ENCODE measurements at places on chromosomes 16 and 17. TPM values are rescaled to one million over a fixed set of nuclear protein-coding genes. Genes with fewer than 3 reads are reported as not detected.

Gene WNK4
- 1.9 TPM for total RNA-seq

DNA sequence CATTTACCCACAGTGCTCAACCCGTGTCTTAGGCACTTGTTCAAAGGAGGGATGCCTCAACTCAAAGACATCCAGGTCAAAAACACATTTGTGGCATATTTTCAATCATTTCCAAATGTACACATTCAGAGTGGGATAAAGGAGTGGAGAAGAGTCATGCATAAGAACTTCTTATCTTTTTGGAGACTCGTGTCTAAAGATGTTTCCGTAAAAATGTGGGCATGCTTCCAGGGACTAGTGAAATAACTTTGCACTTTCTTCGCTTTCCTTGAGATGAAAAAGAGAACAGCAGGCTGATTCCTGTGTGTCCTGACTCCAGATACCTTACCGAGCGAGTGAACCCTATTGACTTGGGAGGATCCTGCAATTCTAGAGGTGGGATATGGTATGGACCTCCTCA lies 256.6 kb upstream of the KCNJ16 start:
- no peaks in the 10 kb centered on the region for H3K27me3 ChIP-seq
- DNase-seq, result no peak
- no peak overlapping the region for H3K27ac ChIP-seq
- no peaks in the 10 kb centered on the region for H3K36me3 ChIP-seq
- H3K4me1 ChIP-seq, result no peaks in the 10 kb centered on the region
- H3K4me3 ChIP-seq, result no peak overlapping the region

- no peak for DNase-seq
- peaks cover 2% of the 10 kb centered on the region for H3K4me1 ChIP-seq
- no peak overlapping the region for H3K4me3 ChIP-seq
- no peak overlapping the region for H3K27ac ChIP-seq
- no peaks in the 10 kb centered on the region for H3K27me3 ChIP-seq
These were observed 204.8 kb upstream of the CHMP6 start for GRCh38 chr17:80786887-80787286.

Gene NIP7
- 72.8 TPM for total RNA-seq

GRCh38 chr17:18252160-18252559 lies 6.4 kb downstream of the FLII start:
- H3K36me3 ChIP-seq, result peaks cover 31% of the 10 kb centered on the region
- H3K27me3 ChIP-seq, result no peaks in the 10 kb centered on the region
- no peaks in the 10 kb centered on the region for H3K4me1 ChIP-seq

- peaks cover 2% of the 10 kb centered on the region for H3K36me3 ChIP-seq
- no peak overlapping the region for H3K4me3 ChIP-seq
- no peaks in the 10 kb centered on the region for H3K27me3 ChIP-seq
- no peak overlapping the region for H3K27ac ChIP-seq
These were observed 48.0 kb downstream of the GLG1 start for GRCh38 chr16:74558873-74559272.

DNA sequence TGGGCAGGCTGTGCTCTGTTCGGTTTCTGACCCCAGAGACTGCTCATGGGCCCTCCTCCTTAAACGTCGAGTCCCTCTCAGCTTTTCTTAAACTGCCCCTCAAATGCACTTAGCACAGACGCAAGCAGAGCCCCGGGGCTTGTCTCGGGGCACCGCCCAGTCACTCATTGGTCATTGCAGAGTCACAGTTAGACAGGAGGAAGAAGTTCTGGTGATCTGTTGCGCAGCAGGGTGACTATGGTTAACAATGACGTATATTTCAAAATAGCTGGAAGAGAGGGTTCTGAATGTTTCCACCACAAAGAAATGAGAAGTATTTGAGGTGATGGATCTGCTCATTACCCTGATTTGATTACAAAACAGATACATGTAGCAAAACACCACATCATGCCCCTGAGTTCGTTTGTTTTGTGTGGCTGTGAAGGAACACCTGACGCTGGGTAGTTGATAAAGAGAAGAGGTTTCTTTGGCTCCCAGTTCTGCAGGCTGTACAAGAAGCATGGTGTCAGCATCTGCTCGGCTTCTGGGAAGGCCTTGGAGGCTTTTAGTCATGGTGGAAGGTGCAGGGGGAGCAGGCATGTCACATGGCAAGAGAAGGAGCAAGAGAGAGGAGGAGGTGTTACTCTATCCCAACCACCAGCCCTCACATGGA lies 387.4 kb downstream of the CPPED1 start:
- no peak for DNase-seq
- H3K36me3 ChIP-seq, result no peaks in the 10 kb centered on the region
- no peak overlapping the region for H3K4me3 ChIP-seq
- H3K4me1 ChIP-seq, result 0 out of 2 replicates have a peak, but pooled peaks cover 2% of the 10 kb centered on the region
- no peaks in the 10 kb centered on the region for H3K27me3 ChIP-seq
- no peak overlapping the region for H3K27ac ChIP-seq

- H3K4me1 ChIP-seq, result no peaks in the 10 kb centered on the region
- DNase-seq, result no peak
- no peak overlapping the region for H3K27ac ChIP-seq
These were observed 30.7 kb upstream of the CHMP6 start for GRCh38 chr17:80960797-80961452.

Gene CLEC16A
- 15.2 TPM for total RNA-seq

DNA sequence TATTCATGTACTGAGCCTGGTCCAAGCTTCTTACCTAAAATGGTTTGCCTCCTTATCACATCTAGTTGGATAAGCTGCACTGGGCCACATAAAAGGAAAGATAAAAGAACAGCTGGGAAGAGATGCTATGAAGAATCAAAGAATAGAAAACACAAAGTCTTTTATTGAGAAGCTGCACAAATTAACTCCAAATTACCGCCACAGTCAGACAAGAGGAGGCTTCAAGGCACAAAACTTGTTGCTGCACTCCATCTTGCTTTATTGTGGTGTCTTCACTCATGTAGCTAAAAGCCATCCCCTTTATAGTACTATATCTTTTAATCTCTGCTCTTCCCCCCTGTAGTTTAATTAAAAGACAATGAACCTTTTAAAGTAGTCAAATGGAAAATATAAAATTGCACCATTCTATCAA lies 330.6 kb upstream of the PMFBP1 start:
- no peaks in the 10 kb centered on the region for H3K27me3 ChIP-seq
- H3K36me3 ChIP-seq, result peaks cover 1% of the 10 kb centered on the region
- no peaks in the 10 kb centered on the region for H3K4me1 ChIP-seq
- no peak overlapping the region for H3K4me3 ChIP-seq
- H3K27ac ChIP-seq, result no peak overlapping the region

GRCh38 chr17:81129289-81129688 lies 36.0 kb upstream of the PVALEF start:
- H3K27me3 ChIP-seq, result no peaks in the 10 kb centered on the region
- H3K36me3 ChIP-seq, result no peaks in the 10 kb centered on the region

DNA sequence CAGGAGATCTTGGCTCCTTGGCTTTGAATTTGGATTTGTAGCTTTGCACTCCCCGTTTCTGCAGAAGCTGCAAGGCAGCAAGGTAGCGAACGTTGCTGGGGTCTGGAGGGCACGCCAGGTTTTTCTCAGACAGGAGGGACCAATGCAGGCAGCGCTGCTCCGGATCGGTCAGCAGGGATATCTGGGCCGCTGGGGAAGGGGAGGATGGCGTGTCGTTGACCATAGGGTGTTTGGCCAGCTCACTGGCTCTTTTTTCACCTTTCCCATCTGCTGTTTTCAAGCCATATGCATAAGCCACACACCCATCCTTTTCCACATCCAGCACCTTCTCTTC lies 15.8 kb downstream of the C16orf46 start:
- no peak overlapping the region for H3K27ac ChIP-seq
- no peak for DNase-seq
- no peaks in the 10 kb centered on the region for H3K36me3 ChIP-seq
- H3K4me1 ChIP-seq, result no peaks in the 10 kb centered on the region
- H3K4me3 ChIP-seq, result no peak overlapping the region

DNA sequence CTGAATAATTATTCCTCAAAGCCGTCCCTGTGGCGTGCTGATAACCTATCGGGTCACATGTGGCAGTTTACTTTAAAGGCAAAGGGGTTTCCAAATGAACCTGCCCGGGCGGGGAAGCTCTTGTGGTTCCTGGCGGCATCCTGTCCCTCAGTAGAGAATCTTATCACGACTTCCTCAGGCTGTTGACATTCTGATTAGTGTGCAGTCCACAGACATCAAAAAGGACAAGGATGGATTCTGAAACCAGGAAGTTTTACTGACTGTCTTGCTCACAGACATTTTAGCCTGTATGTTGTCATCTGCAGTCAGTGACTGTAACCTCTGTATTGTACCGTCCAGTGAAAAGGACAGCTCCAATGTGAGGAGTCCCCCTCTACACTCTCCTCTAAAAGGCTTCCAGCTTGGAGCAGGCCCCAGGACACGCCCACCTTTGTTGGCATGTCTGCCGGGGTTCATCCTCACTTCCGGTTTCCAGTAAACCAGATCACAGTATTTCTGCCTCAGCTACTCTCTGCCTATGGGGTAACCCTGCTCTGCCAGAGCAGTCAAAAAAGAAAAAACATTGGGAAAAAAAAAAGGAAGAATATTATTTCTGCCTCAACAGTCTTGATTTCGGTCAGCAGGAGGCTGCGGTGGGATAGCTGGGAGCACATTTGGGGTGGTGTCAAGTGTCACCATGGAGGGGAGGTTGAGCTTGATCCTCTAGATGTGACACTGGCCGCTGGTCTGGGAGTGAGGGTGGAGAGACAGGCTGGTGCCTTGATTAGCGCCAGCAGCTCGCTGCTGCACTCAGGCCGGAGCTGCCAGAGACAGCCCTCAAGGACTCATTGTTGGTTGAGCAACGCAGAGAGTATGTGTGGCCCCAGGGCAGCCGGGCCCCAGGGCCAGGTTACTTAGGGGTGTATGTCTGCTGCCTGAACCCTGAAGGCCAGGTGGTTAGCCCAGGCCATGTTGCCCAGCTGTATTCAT lies 89.0 kb upstream of the DNAH17 start:
- no peak overlapping the region for H3K4me3 ChIP-seq
- no peak overlapping the region for H3K27ac ChIP-seq
- no peaks in the 10 kb centered on the region for H3K27me3 ChIP-seq
- H3K4me1 ChIP-seq, result no peaks in the 10 kb centered on the region

DNA sequence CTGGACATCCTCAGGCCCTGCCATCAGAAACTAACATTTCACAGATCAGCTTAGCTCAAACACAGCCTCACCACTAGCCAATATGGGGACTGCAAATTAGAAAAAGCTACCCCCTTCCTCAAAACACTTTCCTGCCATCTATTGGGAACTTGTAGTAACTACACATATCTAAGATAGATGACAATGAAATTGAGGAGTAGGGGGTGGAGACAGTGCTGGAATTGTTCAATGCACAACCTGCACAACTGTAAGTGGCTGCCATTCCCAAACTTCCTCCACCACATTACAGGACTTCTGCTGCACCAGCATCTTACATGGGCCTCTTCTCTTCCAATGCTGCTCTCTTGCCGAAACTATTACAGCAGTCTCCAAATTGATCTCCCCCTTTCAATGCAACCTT lies 21.9 kb downstream of the AIPL1 start:
- no peaks in the 10 kb centered on the region for H3K27me3 ChIP-seq
- no peaks in the 10 kb centered on the region for H3K36me3 ChIP-seq
- no peak overlapping the region for H3K27ac ChIP-seq
- H3K4me3 ChIP-seq, result no peak overlapping the region
- H3K4me1 ChIP-seq, result no peaks in the 10 kb centered on the region

GRCh38 chr17:74148901-74149596 lies 54.4 kb upstream of the RPL38 start:
- H3K27me3 ChIP-seq, result no peaks in the 10 kb centered on the region
- no peak overlapping the region for H3K4me3 ChIP-seq
- no peaks in the 10 kb centered on the region for H3K36me3 ChIP-seq
- no peak overlapping the region for H3K27ac ChIP-seq

DNA sequence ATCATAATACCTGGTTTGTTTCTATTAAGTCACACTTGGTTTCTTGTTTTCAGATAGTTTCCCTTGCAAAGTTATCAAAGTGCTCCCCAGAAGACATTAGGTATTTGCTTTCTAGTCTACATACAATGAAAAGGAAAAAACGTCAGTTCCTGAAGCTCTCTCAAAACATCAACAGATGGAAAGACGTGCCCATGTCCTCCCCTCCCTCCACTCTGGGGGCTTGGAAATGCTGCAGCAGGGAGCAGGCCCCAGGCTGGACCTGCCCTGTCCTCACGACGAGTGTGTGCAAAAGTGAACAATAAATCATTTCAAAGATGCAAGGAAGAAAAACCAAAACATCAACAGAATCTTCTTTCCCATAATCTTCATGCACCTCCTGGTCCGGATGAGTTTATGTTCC lies 118.5 kb downstream of the USP22 start:
- no peaks in the 10 kb centered on the region for H3K4me1 ChIP-seq
- H3K4me3 ChIP-seq, result no peak overlapping the region
- H3K27me3 ChIP-seq, result no peaks in the 10 kb centered on the region
- no peak for DNase-seq
- H3K27ac ChIP-seq, result no peak overlapping the region

GRCh38 chr16:27591837-27592236 lies 41.9 kb downstream of the KATNIP start:
- H3K4me3 ChIP-seq, result no peak overlapping the region
- no peak overlapping the region for H3K27ac ChIP-seq
- H3K4me1 ChIP-seq, result no peaks in the 10 kb centered on the region
- no peak for DNase-seq
- no peaks in the 10 kb centered on the region for H3K27me3 ChIP-seq
- H3K36me3 ChIP-seq, result peaks cover 1% of the 10 kb centered on the region

Gene HBQ1
- total RNA-seq, result 4.4 TPM

GRCh38 chr16:55042556-55043432 lies 112.1 kb downstream of the IRX5 start:
- H3K4me3 ChIP-seq, result no peak overlapping the region
- H3K27me3 ChIP-seq, result no peaks in the 10 kb centered on the region
- DNase-seq, result peak; percentile 12
- no peaks in the 10 kb centered on the region for H3K4me1 ChIP-seq
- H3K36me3 ChIP-seq, result no peaks in the 10 kb centered on the region
- H3K27ac ChIP-seq, result no peak overlapping the region

DNA sequence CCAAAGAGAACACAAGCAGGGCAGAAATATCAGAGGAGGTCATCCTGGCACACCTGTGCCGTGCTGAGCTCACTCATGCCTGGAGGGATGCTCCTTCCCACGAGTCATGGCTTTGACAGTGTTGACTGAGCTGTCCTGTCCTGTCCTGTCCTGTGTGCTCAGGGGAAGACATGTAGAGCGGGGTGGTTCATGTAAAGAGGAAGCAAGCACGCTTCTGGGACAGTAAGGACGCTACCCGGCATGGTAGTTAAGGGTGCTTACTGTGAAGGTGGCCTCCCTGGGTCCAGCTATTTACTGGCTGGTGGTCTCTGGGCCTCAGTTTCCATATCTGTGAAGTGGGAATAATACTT lies 398 bp downstream of the LGALS9 start:
- no peaks in the 10 kb centered on the region for H3K27me3 ChIP-seq
- no peak overlapping the region for H3K4me3 ChIP-seq
- no peaks in the 10 kb centered on the region for H3K4me1 ChIP-seq
- no peak for DNase-seq
- no peaks in the 10 kb centered on the region for H3K36me3 ChIP-seq
